ENCODE measurements at places on chromosomes 12 and 14.

DNA sequence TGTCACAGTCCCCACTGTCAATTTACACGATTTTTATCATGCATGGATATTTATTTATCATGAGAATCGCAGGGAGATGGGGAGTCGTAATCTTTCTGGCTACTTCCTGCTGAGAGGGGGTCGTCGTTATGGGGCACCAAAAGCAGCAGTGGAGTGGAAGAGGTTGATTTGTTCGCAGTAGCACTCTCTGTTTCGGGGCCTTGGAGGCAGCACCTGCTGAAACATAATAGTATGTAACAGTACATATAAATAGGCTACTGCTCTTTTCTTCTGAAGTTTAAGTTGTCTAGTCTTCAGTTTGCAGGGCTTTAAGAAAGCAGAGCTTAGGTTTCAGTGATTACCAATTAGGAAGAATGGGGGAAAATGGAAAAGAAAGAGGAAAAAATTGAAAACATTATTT, 3.8 kb downstream of the SOAT2 start:
- no peak for DNase-seq

GRCh38 chr12:13784504-13784903, 196.9 kb downstream of the GRIN2B start:
- DNase-seq: no peak

GRCh38 chr12:47821346-47821706, 1.6 kb upstream of the HDAC7 start:
- no peak for DNase-seq

DNA sequence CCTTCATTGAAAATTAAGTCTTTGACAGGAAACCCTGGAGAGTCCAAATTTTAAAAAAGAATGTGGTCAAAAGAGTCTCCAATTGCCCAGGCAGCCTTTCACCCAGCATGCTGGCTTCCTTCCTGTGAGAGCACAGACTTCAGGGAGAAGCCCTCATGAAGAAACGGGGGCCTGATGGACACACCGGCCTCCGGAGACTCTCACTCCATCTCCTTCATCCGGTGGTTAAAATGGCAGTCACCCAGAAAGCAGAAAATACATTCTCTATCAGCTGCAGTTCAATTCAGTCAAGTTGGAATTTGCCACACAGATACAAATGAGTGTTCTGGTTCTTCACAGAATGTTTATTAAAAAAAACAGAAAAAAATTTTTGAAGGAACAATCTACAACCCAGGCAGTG, 56.5 kb downstream of the CPM start:
- DNase-seq: no peak

DNA sequence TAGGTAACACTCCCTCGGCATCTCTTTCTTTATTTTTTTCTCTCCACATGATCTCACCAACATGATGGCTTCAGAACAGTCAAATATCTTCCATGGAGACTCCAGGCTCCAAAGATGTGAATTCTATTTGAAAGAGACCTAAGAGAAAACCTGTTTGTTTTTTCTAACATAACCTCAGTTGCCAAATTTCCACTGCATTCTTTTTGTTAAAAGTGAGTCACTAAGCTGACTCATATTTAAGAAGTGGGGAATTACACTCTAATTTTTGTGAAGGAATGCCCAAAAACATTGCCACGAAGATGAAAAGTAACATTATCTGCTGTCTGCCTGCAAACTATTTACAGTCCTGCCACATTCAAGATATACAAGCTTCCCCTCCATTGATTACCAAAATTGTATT, 1337.6 kb downstream of the LRFN5 start:
- no peak for DNase-seq

Measured in activated T-cell treated with anti-CD3 and anti-CD28 coated beads for 24 hours (primary cell).